T-helper 2 cell (primary cell): ENCODE measurements at places on chromosomes 16 and 17.

GRCh38 chr17:80414508-80414802 is 512 bp upstream of the ENDOV start:
- no peak for DNase-seq

DNA sequence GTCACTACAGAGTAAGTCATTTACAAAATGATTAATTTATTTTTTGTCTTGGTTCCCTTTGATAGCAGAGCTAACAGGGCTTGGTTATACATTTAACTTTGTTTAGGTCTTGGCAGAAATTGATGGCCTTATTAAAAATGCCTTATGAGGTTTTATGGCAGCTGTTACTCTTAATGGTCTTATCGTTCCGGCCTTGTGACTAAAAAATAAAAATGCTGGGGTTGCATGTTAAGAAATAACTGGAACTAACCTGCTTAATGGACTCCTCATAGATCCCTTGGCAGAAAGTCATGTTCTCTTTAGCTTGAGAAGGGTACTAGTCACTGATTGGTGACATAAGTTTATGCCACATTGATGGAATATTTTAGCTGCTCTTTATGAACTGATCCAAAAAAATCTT is 18.3 kb downstream of the COX11 start:
- no peak for DNase-seq

GRCh38 chr17:75876938-75877751 is 1.2 kb downstream of the TRIM47 start:
- no peak for DNase-seq

DNA sequence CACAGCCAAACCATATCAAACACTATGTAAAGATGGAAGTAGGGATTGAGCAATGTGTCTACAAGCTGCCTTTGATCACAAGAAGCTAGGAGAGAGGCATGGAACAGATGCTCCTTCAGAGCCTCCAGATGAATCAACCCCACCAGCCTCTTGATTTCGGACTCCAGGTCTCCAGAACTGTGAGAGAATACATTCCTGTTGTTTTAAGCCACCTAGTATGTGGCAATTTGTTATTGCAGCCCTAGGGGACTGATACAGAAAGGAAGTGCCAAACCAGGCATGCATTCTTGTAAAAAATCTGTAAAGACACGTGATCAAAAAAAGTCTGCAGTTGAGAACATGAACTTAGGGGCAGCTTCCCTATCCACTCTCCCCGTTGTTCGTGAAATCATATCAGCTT is 91.1 kb downstream of the C17orf67 start:
- DNase-seq: no peak

DNA sequence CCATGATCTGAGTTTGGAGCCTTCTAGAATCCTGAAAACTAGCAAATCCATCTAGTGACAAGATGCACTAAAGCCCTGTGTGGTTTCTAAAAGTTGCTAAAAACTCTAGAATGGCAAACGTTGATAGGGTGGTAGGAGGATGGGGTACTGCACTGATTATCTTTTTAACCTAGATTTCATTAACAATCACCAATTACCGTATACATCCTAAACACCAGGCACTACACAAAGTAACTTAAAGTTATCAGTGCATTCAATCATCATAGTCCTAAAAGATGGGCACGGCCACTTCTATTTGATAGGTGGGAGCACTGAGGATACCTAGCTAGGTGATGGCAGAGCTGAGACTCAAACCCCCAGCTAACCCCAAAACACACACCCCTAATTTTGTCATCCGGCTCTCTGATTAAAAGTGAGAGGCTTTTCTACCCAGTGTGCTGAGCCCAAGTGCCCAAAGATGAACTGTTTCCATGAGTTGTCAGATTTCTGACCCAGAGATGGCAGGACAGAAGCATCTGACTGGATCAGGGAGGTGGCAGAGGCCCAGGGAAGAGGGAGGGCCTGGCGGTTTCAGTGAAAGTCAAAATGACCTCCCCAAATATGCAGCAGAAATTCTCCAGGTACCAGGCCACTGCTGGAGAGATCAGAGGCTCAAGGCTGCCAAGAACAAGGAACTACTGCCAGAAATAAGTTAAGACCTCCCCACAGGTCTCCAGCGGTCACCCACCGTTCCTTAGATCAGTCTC is 396.8 kb downstream of the SOX9 start:
- DNase-seq: no peak

- DNase-seq: peak; percentile 91
These were observed 7.2 kb upstream of the PDP2 start for GRCh38 chr16:66872943-66873684.

DNA sequence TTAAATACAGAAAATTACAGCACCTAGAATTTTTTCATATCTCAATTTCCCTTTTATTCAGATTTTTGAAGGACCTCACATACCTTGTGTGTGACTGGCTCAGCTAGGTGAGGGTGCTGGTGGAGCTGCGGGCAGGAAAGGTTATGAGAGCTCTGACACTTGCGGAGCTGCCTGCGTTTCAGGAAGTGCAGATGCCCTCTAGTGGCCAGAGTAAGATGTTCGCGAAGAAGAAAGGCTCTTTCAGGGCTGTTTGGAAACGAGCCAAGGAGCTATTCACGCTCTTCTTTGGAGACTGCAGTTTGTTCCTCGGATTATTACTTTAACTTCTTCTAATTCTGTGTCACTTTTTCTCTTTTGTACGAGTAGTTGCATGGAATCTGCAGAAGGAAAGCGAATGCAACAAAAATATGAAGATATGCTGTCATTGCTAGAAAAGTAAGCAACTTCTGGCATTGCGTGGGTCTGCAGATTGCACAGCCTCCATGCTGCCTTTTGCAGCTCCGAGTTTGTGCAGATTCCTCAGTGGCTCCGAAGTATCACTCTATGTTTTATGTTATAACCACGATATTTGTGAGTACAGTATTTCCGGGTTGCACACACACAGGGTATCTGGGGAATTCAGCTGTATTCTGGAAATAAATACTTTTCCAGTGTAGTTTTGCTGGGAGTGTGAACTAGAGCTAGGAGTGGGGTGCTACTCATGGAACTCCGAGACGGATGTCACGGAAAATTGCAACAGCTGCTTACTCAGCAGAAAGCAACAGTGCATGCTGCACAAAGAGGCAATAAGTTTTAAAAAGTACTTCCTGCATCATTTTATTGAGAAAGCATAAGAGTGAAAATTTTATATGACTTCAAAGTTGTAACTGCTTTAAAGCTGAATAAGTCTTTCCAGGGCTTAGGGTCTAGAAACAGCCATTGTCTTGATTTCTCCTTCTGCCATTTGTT is 46.3 kb downstream of the DNAH9 start:
- DNase-seq: no peak

DNA sequence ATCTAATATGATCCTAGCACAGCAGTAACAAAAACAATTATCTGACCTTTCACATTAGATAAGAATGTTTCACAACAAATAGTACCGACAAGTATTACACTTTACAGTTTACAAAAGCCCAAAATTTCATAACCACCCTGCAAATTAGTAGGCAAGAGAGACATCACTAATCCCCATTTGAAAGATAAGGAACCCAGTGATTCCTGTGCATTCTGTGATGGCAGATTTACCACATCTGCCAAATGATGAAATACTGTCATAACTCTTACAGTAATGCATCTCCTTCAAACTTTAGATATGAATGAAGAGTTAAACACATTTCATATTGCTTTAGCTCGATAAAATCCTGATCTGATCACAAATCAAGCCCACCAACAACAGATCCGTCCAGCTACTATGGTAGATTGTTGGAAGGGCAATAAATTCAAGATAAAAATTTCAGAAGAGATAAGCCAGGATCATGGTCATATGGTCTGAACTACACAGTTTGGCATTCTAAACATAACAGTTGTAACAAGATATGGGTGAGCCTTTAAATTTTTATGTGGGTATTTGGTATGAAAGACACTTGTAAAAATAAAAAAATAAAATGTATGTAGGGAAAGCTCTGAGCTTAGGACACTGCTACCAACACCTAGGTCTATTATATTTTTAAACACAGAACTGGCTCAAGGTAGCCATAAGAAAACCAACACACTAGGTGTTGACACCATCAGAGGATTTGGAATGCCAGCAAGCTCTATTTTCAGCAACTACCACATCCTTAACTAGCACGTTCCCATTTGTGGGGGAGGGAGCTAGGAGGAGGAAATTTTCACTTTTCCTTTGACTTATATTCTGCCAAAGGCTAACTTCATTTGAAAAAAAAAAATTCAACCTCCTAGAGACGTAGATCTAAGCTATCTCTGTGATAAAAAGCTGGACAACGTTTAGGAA is 9.3 kb downstream of the YWHAE start:
- no peak for DNase-seq

DNA sequence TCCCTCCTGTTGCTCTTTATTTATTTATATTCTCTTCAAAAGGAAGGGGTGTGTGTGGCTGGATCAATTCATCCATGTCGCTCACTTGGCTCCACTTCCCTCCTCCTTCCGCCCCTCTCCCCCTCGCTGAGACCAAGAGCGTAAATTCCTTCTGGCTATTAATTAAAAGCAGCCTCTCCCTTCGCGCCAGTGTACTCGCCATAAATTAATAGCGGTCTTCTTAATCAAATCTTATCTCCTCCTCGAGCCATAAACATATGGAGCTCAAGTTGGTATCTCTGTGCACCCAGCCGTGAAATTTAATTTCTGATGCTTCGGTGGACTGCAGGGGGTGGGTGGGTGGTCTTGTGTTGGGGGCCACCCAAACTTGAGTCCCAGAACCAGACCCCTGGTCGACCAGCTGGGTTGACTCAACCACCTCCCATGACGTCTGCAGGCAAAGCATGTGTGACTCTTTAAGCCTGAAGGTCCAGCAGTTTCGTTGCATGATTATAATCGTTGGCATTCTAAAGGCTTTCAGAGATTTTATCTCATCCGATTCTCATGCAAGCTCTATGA is 57.9 kb downstream of the SDK2 start:
- no peak for DNase-seq

DNA sequence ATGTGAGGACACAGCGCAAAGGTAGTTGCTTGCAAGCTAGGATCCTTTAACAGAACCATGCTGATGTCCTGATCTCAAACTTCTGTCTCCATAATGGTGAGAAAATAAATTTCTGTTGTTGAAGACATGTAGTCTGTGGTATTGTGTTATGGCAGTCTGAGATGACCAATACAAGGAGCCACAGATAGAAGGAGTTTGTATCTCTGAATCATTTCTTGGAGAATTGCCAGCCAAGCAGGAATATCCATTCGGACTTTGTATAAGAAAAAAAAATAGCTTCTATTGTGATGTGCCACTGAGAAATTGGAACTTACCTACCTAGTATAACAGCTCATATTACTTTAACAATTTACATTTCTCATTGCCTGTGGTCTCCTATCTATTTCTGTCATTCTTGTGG is 447.6 kb upstream of the CA10 start:
- DNase-seq: no peak

DNA sequence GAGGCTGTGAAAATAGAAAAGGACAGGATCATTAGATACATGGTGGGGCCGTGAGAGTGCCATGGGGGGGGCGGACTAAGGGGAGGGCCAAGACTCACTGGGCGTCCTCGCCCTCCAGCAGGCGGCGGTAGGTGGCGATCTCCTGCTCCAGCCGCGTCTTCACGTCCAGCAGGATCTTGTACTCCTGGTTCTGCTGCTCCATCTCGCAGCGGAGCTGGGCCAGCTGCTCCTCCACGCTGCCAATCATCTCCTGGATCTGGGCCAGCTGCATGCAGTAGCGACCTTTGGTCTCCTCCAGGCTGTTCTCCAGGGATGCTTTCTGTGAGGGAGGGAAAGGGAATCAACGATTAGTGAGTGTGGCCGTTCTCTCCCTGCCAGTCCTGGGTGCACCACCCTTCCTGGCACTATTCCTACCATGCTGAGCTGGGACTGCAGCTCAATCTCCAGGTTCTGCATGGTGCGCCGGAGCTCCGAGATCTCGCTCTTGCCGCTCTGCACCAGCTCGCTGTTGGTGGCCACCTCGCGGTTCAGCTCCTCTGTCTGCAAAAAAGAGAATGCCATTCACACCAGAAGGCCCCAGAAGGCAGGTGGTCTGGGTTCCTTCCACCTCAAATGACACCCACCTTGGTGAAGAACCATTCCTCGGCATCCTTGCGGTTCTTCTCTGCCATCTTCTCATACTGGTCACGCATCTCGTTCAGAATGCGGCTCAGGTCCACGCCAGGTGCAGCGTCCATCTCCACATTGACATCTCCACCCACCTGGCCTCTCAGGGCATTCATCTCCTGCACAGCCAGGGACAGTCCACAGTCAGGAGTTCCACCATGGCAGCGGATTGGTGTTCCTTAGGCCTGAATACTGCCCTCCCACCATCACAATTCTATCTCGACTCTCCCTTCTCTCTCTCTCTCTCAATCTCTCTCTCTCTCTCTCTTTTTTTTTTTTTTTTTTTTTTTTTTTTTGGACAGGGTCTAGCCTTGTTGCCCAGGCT is 3.3 kb downstream of the KRT14 start:
- no peak for DNase-seq

- no peak for DNase-seq
These were observed 118.2 kb upstream of the KCNJ18 start for GRCh38 chr17:21573961-21574610.

DNA sequence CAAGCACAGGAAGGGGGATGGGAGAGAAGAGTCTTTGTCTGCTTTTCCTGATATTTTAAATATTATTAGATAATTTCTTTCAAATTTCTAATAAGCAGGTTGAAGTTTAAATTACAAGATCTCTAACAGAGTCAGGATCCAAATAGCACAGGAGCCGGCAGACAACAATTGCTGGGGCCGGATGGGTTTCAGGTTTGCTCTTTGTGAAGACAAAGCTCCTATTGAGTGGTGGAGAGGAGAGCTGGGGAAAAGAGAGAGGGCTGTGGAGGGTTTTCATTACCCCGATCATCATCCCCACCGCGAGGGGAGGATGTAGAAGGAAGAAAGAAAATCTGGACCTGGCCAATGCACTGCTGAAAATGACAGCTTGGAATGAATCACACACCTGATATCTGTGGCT is 197.3 kb downstream of the SOX9 start:
- no peak for DNase-seq

DNA sequence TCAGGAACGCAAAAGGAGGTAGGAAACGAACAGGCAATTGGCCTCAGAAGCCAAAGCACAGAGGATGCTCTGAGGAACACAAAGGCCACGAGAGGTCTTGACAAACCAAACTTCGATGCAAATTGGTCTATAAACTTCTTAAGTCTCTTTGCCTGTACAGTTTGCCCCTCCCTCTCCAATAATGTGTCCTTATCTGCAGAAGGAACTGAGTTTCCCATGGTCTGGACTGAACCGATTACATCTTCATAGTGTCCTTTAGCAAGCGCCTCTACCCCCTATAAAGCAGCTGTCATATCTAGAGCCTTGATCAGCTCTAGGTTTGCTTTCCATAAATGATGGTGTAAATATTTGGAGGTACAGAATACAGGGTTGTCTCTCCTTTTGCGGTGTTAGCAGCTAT is 3.1 kb upstream of the CDRT4 start:
- no peak for DNase-seq

DNA sequence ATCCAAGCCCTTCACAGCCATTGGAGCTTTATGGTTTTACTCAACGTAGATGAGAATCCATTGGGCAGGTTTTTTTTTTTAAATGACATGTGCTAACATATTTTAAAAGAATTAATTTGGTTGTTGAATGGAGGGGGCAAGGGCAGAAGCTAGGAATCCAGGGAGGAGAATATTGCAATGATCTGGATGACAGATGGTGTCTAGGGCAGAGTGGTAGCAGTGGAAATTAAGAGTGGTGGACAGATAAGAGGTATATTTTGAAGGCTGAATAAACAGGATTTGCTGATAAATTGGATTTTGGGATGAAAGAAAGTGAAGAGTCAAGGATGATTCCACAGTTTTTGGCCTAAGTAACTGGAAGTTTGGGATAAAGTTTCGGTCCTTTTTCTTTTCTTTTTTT is 54.8 kb upstream of the DHX40 start:
- no peak for DNase-seq

GRCh38 chr17:10316801-10317542 is 55.8 kb downstream of the MYH13 start:
- DNase-seq: peak; percentile 5
